Stimulated activated CD8-positive, alpha-beta memory T cell treated with anti-CD3 and anti-CD28 coated beads, Interleukin-2, amount 100 ng/mL, for 48 hours (primary cell): ENCODE measurements at places on chromosomes 1 and 21.

GRCh38 chr1:29454616-29455380 is 218.5 kb downstream of the PTPRU start:
- DNase-seq: no peak

GRCh38 chr21:42427809-42428419 is 24.2 kb downstream of the UBASH3A start:
- DNase-seq: no peak

- DNase-seq: no peak
These were observed 74.7 kb downstream of the MEGF6 start for GRCh38 chr1:3536420-3537195.

DNA sequence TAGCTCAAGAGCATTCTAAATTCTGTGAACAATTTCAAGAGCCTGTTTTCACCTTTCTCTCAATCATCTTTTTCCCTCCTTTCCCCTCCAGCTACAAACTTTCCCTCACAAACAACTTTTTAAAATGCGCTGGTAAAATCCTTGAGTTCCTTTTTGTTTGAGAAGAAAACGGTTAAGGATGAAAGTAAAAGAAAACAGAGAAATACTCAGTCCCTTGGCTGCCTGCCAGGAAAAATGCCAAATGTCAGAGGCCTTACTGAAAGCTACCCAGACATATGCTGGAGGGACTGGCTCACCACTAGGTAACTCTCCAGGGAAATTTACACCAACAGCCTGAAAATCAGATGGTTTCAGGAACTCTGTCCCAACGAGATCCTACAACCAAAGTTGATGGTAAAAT is 11.0 kb upstream of the SERBP1 start:
- DNase-seq: no peak

GRCh38 chr21:42396799-42397745 is 1.2 kb upstream of the TMPRSS3 start:
- DNase-seq: no peak

GRCh38 chr1:155003766-155004351 is 1.3 kb downstream of the ZBTB7B start:
- DNase-seq: no peak

- no peak for DNase-seq
These were observed 404.0 kb upstream of the VAMP3 start for GRCh38 chr1:7366955-7367665.

GRCh38 chr1:33060579-33061083 is 20.3 kb upstream of the AZIN2 start:
- DNase-seq: no peak

GRCh38 chr1:150083907-150084306 is 16.3 kb downstream of the VPS45 start:
- no peak for DNase-seq

- no peak for DNase-seq
These were observed 8.9 kb downstream of the MFAP2 start for GRCh38 chr1:16971341-16972188.

DNA sequence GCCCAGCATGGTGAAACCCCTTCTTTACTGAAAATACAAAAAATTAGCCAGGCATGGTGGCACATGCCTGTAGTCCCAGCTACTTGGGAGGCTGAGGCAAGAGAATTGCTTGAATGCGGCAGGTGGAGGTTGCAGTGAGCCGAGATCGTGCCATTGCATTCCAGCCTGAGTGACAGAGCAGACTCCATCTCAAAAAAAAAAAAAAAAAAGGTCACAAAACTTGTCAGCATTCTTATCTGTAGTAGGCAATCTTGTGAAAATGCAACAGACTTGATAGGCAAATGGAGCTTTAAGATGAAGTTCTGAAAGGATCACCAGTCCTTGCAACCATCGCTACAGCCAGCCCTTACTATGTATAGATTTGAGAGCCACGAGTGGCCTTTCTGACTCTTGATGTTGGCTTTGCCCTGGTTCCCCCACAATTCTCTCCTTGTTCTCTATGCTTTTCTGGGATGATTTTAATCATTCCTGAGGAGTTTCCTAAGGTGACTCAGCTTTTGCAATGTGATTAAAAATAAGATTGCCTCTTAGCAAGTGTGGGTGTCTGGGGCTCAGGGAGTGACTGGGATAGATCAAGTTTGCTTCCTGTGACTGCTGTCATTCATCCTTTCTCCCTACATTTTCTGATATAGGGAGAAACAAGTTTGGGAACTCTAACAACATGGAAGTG is 7.1 kb upstream of the MAP1LC3C start:
- no peak for DNase-seq

DNA sequence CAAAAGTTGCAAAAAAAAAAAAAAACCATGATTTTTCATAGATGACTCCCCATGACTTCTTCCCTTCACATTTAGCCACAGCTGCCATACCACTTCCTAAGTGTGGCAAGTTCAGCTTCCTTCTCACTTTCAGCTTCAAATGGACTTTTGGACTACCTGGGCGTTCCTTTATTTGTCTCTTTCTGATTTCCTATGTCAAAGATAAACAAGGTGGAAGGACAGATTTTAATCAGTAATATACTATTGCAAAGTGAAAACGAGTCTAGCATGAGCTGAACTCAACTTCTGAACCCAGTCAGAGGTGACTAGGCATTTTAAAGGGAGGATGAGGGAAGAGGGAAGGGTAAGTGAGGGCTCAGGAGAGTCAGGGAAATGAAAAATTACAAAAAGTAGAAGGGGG is 14.4 kb upstream of the SCCPDH start:
- DNase-seq: no peak

DNA sequence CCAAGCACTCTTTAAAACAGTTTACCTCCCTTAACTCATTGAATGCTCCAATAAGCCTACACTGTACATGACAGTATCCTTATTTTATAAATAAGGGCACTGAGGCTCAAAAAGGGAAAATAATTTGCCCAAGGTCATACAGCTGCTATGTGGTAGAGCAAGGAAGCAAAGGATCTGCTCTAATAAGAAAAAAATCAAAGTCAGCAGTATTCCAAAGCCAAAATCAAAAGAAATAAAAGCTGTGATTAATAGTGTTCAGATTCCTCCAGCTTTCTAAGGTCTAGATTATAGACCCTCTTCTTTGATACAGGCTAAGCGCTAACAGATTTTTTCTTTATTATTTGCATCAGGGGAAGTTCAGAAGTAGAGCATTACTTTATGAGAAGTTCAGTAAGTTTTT is 39.3 kb downstream of the IL12RB2 start:
- no peak for DNase-seq

DNA sequence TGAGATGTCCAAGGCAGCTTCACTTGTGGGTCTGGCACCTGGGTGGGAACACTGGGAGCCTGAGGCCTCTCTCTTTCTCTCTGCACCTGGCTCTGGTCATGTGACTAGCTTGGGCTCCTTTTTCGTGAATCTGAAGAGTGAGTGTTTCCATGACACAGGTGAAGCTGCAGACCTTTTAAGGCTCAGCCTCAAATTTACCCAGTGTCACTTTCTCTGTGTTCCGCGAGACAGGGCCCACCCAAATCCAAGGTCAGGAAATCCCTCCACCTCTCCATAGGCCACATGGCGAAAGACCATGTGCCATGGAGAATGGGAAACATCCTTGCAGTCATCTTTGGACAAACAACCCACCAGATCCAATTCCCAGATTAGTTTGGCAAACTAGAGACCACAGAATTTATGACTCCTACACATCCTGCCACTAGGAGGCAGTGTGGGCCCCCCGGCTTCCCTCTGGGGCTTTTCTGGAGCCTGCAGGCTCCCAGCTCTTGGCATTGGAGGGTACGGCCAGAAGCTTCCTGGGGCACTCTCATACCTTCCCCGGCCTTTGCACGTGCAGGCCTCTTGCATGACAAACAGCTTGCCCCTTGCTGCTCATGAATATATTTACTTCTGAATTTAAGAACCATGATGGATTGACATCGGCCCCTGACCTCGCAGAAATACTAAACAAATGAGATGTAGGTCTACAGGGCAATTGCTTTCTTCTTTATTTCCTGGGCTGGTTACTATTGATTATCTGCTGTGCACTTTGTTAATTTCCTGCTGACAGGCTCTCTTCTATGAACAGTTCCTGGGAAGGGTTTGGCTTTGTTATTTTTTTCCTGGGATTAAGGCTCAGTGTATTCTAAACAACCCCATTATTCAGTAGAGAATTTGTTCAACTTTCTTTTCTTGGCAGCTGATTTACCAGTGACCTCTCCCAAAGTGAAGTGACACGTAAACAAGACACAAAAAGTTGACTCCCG is 180.7 kb downstream of the KAZN start:
- peak; percentile 16 for DNase-seq

GRCh38 chr21:34843562-34843961 is 174.8 kb downstream of the CLIC6 start:
- DNase-seq: no peak

GRCh38 chr1:235417086-235417697 is 50.0 kb downstream of the TBCE start:
- no peak for DNase-seq

DNA sequence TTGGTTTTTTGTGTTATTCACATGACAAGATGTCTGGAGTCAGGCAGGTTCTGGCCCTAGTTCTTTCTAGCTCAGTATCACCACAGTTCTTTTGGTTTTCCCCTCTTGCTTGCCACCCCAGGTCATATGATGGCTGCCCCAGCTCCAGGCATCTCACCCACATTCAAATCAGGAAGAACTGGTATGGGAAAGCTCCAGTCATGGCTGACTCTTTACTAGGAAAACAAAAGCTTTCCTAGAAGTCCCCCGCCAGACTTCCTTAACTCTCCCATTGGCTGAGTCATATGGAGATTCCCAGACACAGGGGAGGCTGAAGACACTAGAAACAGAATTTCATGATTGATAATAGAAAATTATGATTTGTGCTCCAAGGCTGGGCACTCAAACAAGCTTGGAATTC is 22.1 kb upstream of the EYA3 start:
- DNase-seq: no peak

DNA sequence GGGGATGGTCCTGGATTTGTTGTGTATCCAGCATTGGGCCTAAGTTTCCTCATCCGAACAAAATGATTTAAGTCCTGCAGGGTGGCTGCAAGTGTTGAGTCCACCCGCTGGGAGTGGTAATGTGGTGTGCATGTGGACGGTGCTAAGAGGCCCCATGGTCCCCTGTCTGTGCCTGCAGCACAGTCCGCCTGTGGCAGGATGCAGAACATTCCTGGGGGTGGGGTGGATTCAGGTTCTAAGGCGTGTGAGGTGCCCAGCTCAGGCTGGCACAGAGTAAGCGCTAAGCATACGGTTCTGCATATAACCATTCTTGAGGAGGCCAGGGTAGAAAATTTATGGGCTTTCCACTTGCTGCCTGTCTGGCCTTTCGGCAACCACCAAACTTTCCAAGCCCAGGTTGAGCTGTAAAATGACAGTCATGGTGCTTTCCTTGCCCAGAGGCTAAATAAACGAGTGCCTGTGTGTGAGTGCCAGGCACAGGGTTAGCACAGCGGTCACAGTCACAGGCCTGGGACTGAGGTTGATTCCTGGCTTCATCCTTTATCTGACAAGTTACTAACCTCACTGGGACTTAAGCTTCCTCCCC is 30.7 kb downstream of the SLC2A1 start:
- DNase-seq: no peak

GRCh38 chr1:159030877-159031447 is 21.3 kb downstream of the IFI16 start:
- no peak for DNase-seq

GRCh38 chr1:236815941-236816340 is 20.8 kb downstream of the MTR start:
- no peak for DNase-seq

DNA sequence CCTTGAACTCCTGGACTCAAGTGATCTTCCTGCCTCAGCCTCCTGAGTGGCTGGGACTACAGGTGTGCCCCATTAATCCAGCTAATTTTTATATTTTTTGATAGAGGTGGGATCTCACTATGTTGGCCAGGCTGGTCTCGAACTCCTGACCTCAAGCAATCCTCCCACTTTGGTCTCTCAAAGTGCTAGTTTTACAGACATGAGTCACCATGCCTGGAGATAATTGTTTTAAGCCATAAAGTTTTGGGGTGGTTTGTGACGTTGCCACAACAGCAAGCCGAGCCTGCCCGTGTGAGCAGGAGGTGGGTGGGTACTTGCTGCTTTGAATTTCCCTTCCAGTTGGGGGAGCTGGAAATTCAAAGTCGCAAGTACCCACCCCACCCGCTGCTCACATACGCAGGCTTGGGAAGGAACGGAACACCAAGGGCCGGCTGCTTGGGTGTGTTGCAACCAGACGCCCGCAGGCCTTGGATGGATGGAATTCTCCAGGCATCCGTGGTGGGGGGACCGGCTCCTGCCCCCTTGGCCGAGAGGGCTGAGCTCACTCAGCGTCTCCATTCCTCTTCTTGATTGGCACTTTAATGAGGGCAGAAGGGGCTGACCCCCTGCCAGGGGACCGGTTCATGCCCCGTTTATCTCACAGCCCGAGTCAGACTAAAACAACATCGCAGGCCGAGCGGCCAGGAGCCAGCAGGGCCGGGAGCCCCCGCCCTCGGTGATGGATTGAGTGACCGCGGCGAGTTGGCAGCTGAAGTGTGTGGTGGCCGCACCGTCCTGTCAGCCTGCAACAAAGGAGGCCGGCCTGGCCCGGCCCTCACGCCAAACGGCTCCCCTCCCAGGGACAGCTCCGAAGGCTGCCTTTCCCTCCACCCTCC is 78.1 kb downstream of the DHRS3 start:
- no peak for DNase-seq

GRCh38 chr1:174550296-174550695 is 102.5 kb downstream of the GPR52 start:
- no peak for DNase-seq

GRCh38 chr21:46052703-46053651 is 44.9 kb upstream of the COL6A2 start:
- DNase-seq: peak; percentile 50

GRCh38 chr1:28028873-28029654 is 59.3 kb downstream of the EYA3 start:
- DNase-seq: no peak

DNA sequence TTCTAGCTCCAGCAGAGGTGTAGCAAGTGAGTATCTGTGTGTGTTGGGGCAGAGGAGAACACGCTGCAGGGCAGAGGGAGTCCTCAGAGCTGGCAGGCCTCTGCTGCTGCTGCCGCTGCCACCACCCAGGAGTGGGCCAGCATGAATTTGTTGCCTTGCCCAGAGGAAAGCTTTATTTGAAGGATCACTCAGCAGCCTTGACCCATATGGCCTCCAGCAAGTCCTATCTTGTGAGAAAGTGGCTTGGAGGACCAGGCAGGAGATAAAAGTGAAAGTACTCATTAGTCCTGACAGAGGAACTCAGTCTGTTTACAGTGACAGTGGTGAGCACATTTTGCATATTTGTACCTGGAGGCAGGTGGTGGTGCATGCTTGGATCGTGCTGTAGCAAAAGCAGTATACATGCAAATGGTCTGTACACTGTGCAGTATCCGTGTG is 3.1 kb downstream of the TRAF5 start:
- DNase-seq: no peak

DNA sequence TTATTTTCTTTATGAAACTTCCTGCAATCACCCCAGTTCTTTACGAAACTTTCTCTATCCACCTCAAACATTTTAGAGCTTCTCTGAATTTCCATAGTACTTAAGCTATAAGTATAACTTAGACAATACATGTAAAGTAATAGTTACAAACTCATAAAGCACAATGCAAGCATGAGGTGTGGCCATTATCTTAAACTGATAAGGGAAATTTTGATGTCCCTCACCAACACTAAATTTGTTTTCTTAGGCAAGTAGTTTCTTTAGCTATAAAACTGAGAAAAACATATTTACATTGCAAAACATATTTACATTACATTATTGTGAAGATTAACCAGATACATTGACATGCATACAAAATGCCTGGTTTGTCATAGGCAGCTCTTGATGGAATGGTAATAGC is 146.4 kb upstream of the ATP1B1 start:
- DNase-seq: no peak

- no peak for DNase-seq
These were observed 48.0 kb upstream of the WLS start for GRCh38 chr1:68280286-68280685.
